ENCODE measurements at places on chromosomes 5 and 9.

GRCh38 chr9:129822898-129823541, 916 bp downstream of the TOR1A start:
- DNase-seq, result no peak

GRCh38 chr9:23011669-23012068, 565.0 kb downstream of the DMRTA1 start:
- DNase-seq, result no peak

DNA sequence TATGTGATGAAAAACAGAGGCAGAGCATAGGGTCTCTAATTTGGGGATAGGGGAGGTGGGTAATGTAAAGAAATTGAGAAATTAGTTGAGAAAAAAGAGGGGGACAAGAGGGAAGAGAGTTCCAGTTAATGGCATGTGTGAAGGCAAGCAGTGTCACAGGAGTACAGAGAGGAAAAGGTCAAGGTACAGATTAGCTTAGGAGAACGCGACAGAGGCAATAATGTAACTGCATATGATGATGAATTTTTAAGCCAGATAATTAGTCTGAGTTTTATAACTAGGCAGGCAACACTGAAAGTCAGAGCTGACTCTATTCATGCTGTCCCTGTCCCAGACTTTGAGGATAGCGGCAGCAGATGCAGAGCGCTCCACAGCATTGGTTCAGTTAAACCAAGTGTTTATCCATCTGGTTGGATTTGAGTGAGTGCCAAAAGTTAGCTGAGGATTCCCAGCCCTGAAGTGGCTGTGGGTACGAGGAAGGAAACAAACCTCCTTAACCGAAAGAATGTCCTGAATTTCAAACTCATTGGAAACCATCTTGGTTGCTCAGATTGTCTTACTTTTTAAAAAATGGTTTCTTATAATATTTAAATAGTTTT, 315.2 kb downstream of the ARHGAP26 start:
- DNase-seq, result no peak

GRCh38 chr9:133090752-133091385, 29.1 kb downstream of the CEL start:
- no peak for DNase-seq

Measured in stimulated activated CD4-positive, alpha-beta T cell treated with anti-CD3 and anti-CD28 coated beads, Interleukin-1b, Interleukin-23, amount 100 ng/mL, for 48 hours (primary cell).